ENCODE measurements at places on chromosomes 7 and 10. TPM values are rescaled to one million over a fixed set of nuclear protein-coding genes. Genes with fewer than 3 reads are reported as not detected.

Gene BAMBI
- total RNA-seq, result 16.1 TPM

Gene PIP
- total RNA-seq, result 1,475 TPM

Gene TRUB1
- 16.4 TPM for total RNA-seq

Gene FAM20C
- 18.2 TPM for total RNA-seq
